Stimulated activated CD4-positive, alpha-beta T cell treated with anti-CD3 and anti-CD28 coated beads, Interleukin-12 subunit alpha, Interleukin-12 subunit beta, amount 100 ng/mL, for 48 hours (primary cell): ENCODE measurements at places on chromosomes 6 and 20.
A peak's percentile ranks its signal among the peaks of the same experiment; 100 is the strongest.

- DNase-seq: no peak
Observed at GRCh38 chr20:61044499-61044898, 207.6 kb upstream of the CDH4 start.

- DNase-seq: no peak
Observed at GRCh38 chr6:89505847-89506246, 72.9 kb downstream of the ANKRD6 start.

GRCh38 chr20:9490631-9491030 lies 23.8 kb upstream of the LAMP5 start:
- no peak for DNase-seq

GRCh38 chr6:110233770-110234374 lies 53.6 kb downstream of the CDC40 start:
- DNase-seq: no peak

- DNase-seq: no peak
Observed at GRCh38 chr6:165889636-165890403, 226.8 kb upstream of the PDE10A start.

DNA sequence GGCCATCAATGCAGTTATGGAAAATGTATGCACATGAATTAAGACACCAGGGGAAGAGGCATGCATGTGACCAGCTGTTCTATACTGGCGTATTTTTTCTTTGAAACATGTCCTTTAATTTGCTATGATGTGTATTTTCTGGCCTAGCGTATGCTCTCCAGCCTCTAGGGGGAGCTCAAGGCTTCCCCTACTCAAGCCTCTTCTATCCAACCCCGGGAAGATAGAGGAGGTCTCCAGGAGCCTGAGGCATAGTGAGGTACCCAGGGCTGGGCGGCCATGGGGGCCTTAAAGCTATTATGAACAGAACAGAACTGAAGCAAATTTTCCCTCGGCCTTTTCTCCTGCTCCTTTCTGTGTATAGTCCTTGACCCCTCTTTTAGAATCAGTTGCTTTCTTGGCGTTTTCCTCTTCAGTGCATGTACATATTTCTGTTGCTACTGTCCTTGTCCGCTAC lies 528.9 kb downstream of the MAFB start:
- DNase-seq: peak; percentile 1

GRCh38 chr6:121993362-121993761 lies 406.1 kb upstream of the HSF2 start:
- DNase-seq: no peak

DNA sequence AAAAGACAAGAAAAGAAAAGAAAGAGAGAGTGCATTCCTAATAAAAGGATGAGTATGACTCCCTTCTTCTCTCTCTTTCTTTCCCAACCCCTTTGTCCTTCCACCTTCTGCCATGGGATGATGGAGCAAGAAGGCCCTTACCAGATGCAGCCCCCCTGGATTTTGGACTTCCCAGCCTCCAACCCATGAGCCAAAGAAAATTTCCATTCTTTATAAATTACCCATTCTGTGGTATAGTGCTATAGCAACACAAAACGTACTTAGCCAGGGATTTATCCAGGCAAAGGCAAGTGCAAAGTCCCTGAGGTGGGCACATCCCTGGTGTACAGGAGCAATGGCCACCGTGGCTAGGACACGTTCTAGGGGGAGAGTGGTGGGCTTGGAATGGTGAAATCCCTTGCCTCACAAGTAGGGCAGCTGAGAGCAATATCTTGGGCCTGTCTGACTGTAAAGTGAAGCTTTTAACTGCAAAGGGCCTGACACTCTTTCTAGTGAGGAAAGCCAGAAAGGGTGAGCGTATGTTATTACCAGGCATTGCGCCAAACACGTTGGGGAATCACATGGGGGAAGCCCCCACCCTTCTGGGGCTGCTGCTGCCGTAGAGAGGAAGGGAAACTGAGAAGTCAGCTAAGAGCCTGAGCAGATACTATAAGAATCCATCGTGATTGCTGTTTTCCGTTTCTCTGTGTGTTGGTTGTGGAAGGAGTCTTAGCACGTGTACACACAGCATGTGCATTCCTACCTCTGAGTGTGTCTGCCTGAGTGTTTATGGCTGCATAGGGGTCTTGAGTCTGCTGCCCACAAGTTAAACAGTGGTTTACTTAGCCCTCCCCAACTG lies 50.7 kb upstream of the SIRPA start:
- peak; percentile 47 for DNase-seq

GRCh38 chr6:37916149-37916548 lies 96.6 kb downstream of the ZFAND3 start:
- no peak for DNase-seq

- DNase-seq: no peak
Observed at GRCh38 chr6:83578057-83578456, 65.7 kb downstream of the PRSS35 start.

DNA sequence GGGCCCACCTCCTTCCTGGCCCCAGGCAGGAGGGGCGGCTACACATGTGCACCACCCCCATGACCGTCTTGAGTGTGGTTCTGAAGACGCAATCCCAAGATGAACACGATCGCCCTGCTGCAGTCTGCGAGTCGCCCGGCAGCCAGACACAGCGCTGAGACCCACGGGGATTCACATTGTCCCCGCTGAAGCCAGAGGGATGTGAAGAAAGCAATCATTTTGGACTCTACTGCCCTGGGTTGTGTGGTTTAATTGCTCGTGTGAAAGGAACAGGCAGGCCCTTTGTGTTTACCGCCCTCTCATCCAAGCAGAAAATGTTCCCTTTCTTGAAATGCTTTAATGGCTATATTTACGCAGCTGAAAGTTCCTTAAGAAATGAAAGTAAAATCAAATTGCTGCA lies 279.5 kb downstream of the TAF4 start:
- DNase-seq: no peak
